ENCODE measurements at places on chromosomes 16 and 17. TPM values are rescaled to one million over a fixed set of nuclear protein-coding genes. Genes with fewer than 3 reads are reported as not detected.

The PIK3R5 gene
- 18.1 TPM for total RNA-seq

DNA sequence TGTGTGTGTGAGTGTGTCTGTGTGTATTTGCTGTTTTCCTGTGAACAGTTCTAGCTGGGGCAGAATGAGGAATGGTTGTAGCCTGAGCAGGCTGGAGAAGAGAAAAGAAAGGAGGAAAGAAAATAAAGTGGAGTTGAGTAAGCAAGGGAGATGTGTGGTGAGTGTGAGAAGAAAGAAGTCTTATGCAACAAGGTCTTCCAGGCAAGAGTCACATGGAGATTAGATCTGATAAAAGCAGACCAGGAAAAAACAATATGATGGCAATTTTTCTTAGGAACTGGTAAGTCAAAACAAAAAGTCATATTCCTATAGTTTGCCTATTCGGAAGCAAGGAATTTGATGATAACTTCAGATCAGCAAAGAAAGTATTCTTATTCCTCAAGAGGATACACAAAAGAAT, 125.0 kb downstream of the HS3ST3A1 start:
- H3K27ac ChIP-seq: no peak overlapping the region
- no peak for DNase-seq
- no peaks in the 10 kb centered on the region for H3K4me1 ChIP-seq
- no peaks in the 10 kb centered on the region for H3K36me3 ChIP-seq
- peaks cover 16% of the 10 kb centered on the region for H3K27me3 ChIP-seq

The TPSG1 gene
- not detected for total RNA-seq

GRCh38 chr16:81869326-81869725, 90.2 kb downstream of the PLCG2 start:
- no peak for DNase-seq
- peaks cover 12% of the 10 kb centered on the region for H3K4me1 ChIP-seq
- H3K4me3 ChIP-seq: no peak overlapping the region

DNA sequence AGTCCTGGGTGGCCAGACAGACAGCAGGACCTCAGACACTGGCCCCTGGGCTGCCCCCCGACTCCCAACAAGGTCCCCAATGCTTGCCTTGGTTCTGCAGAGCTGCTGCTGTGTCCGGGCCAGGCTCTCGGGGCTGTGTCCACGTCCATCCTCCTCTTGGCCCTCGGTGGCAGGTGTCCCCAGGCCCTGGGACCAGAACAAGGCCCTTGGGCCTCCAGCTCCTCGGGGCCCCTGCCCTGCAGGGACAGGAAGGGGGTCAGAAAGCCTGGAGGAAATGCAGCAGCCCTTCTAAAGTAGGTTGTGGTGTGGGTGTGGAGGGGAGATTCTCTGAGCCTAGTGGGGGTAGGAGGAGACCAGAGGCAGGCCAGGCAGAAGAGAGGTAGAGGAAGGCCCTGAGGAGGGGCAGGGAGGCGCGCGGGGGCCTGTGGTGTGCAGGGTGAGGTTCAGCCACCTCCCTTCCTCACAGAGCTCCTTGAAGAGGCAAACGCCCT, 2.5 kb upstream of the AXIN1 start:
- no peak overlapping the region for H3K4me3 ChIP-seq
- no peak for DNase-seq
- H3K36me3 ChIP-seq: peaks cover 4% of the 10 kb centered on the region
- peaks cover 31% of the 10 kb centered on the region for H3K4me1 ChIP-seq

DNA sequence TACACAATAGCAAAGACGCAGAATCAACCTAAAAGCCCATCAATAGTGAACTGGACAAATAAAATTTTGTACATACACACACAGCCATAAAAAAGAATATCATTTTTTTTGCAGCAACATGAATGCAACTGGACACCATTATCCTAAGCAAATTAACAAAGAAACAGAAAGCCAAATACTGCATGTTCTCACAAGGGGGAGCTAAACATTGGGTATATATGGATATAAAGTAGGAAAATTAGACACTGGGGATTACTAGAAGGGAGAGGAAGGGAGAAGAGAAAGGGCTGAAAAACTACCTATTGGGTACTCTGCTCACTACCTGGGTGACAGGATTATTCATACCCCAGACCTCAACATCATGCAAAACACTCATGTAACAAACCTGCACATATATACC, 28.2 kb downstream of the ADAMTS18 start:
- H3K36me3 ChIP-seq: no peaks in the 10 kb centered on the region
- no peak for DNase-seq
- peaks cover 18% of the 10 kb centered on the region for H3K27me3 ChIP-seq
- H3K4me1 ChIP-seq: no peaks in the 10 kb centered on the region
- H3K27ac ChIP-seq: no peak overlapping the region
- no peak overlapping the region for H3K4me3 ChIP-seq

GRCh38 chr17:19021622-19022083, 17.1 kb upstream of the FAM83G start:
- H3K27ac ChIP-seq: no peak overlapping the region
- peaks cover 23% of the 10 kb centered on the region for H3K4me1 ChIP-seq
- no peak overlapping the region for H3K4me3 ChIP-seq
- H3K36me3 ChIP-seq: peaks cover 10% of the 10 kb centered on the region
- no peaks in the 10 kb centered on the region for H3K27me3 ChIP-seq

GRCh38 chr17:44502598-44503146, 534 bp downstream of the GPATCH8 start:
- H3K36me3 ChIP-seq: peaks cover 14% of the 10 kb centered on the region
- DNase-seq: peak; percentile 8
- H3K27ac ChIP-seq: peak overlapping the region; percentile 89
- H3K4me1 ChIP-seq: peaks cover 36% of the 10 kb centered on the region
- peak overlapping the region; percentile 97 for H3K4me3 ChIP-seq
- no peaks in the 10 kb centered on the region for H3K27me3 ChIP-seq
